ENCODE measurements at places on chromosomes 12 and 14.

GRCh38 chr12:97886511-97887176, 424.0 kb downstream of the RMST start:
- no peak for DNase-seq

DNA sequence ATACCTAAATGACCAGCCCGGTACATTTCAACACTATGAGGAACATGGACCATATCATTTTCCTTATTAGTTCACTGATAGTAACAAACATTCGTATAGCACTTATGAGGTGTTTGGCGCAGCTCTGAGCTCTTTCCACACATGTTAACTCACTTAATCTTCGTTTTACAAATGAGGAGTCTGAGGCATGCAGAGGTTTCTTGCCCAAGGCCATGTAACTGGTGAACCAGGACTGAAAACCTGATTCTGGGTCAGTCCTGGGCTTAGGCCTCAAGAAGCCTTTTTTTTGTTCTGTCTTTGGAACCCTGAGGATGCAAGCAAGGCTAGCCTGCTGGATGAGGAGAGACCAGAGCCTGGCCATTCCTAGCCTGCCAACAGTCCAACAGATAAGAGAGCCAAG, 55.0 kb downstream of the C14orf132 start:
- DNase-seq: no peak

DNA sequence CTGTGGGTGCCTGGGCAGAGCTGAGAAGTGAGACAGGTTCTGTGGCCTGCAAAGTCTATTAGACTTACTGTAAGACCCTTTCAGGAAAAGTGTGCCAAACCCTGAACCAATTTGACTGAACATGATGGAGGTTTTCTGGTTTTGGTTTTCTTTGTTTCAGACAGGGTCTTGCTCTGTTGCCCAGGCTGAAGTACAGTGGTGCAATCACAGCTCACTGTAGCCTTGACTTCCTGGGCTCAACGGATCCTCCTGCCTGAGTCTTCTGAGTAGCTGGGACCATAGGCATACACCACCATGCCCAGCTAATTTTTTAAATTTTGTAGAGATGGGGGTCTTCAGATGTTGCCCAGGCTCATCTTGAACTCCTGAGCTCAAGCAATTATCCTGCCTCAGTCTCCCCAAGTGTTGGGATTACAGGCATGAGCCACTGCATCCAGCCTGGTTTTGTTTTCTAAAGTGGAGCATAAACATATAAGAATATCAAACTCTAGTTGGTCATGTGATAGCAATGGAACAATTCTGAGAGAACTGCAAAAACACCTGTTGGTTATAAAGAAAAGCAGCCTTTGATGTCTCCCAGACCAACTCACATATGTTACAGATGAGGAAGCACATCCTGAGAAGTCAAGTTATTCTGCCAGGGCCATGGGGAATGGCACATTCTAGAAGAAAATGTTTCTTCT, 166.9 kb downstream of the FOXN3 start:
- no peak for DNase-seq

DNA sequence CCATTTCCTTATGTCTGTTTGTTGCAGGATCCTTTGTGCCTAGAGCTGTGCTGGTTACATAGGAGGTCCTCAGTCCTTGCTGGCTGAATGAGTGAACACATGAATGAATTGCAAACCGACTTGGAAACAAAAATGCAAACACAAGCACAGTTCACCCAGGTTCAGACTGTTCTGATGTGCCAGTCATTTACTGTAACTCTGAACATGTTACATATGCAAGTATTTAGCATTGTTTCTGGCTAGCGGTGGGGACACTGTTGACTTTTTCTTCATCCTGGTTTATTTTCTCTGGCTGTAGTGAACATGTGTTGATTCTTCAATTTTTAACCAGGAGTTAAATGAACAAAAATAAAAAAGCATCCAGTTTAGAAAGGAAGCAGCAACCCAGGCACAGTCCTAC, 33.4 kb downstream of the TSPAN9 start:
- no peak for DNase-seq

- DNase-seq: no peak
Observed at GRCh38 chr14:105184461-105184860, 3.3 kb upstream of the NUDT14 start.

DNA sequence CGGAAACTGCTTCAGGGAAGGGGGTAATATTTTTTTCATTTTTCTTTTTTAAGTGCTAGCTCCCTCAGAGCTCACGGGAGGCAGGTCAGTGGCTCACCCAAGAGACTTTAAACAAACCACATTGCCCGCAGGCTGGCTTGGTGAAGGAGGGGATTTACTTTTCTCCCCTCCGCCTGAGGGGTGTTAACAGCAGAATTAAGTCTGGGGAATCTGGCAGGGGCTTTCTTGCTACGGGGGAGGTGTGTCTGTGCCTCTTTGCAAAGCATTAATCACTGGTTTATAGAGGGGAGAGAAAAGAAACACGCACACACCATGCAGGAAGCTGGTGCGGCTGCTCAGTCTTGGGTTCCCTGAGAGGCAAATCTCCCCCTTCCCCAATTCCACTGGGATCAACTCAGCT, 26.2 kb upstream of the TBX3 start:
- no peak for DNase-seq

DNA sequence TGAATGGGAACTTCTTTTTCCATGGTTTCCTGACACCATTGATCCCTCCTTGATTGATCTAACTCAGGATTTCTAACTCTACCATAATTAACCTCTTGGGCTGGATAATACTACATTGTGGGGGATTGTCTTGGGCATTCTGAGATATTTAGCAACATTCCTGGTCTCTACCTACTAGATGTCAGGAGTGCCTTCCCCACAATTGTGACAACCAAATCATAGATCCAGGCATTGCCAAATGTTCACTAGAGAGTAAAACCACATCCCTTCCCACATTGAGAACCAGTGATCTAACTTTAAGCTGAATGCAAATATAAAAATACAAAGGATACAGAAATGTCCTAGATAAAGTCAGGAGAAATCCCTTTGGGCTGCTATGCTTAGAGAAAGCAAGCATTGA, 36.9 kb upstream of the CCDC198 start:
- no peak for DNase-seq

Measured in T-helper 2 cell (primary cell).